Ammon's horn (tissue), 1 donor: ENCODE measurements at places on chromosomes 6 and 20.
A peak's percentile ranks its signal among the peaks of the same experiment; 100 is the strongest.

- no peak for DNase-seq
Measured at GRCh38 chr6:132684272-132684671, 25.3 kb upstream of the TAAR1 start.

GRCh38 chr6:136535017-136535765 is 15.0 kb downstream of the MAP7 start:
- no peak for DNase-seq

DNA sequence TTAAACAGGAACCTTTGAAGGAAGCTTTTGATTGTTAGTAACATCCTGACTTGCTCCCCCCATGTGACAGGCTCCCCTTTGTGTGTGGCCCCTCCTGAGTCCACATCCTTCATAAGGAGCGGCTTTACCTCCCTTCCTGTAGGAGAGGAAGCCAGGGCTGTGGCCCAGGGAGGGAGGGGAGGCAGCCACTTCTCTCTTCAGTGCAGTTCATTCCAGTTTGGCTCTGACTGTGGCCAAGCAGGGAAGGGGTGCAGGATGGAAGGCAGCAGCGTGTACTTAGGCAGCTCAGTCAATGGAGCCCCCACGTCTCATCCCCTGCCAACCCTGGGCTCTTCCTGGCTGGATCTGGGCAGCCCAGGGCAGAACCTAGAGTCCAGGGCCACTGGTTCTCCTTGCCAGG is 295.2 kb downstream of the QKI start:
- DNase-seq: no peak

DNA sequence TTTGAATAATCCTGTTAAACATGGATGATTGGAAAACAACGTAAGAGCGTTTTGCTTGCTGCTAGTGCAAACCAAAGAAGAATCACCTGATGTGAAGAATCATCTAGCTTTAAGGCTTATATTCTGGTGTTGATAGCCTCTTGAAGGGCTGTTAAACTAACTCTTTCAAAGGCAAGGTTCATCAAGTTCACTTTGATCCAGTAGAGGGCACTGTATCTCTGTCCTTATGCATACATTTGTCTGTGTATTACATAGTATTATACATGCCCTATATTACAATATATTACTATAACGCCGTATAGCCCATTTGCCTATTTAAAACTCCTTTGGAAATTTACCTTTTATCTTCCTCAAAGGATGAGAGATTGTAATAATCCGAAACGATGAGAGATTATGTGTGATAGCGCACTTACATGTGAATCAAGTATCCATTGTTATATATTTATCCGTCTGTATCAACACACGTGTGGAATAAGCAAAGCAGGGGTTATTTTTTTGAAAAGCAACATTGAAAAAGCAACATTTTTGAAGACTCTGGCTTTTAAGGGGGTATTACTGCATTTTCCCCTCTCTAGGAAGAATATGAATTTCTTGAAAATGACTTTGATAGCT is 50.8 kb upstream of the NRN1 start:
- peak; percentile 73 for DNase-seq

DNA sequence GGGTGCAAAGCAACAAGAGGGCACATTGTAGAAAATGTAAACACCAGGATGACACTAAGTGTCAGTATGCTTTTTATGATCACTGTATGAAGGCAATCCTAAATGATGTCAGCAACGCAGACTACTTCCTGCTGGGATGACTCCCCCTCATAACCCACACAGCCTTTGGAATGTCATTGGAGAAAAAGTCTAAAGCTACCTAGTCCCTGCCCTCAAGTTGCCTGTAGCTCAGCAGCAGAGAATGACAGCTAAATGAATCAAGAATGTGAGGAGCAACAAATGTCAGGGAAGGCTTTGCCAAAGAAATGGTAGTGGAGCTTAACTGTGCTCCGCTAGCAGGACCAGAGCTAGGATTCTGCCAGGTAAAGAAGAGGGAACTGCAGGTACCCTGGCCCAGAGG is 555.6 kb downstream of the CD83 start:
- no peak for DNase-seq
